ENCODE measurements at places on chromosomes 4 and X.

DNA sequence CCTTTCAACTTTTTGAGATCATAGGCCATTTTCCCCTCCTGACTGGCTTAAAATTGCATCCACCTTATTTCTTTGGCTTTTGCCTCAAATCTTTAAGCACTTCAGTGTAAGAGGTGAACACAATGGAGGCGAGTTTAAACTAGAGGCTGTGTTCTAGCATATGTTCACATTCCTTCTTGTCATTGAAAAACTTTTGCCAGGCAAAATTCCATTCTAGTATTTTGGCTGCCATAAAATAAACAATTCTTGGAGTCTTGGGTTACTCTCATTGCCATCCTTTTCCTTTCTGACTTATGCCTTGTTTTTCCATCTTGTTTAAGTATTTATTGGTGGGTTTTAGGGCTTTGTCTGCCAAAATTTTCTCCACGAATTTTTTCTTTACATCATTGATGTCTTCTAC, 137.3 kb upstream of the ANXA10 start:
- DNase-seq: no peak

DNA sequence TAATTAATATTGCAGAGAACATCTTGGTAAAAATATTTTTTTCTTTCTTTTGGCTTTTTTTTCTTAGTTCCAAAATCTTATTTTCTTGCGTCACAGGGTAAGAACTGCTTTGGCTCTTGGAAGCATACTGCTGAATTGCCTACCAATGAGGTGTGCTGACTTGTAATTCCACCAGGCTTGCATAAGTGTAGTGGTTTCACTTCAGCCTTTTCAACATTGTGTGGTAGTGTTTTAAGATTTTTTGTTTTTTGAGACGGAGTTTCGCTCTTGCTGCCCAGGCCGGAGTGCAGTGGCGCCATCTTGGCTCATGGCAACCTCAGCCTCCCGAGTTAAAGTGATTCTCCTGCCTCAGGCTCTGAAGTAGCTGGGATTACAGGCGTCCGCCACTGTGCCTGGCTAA, 42.4 kb downstream of the N4BP2 start:
- DNase-seq: no peak

- DNase-seq: no peak
These were observed 338.5 kb downstream of the PCDH7 start for GRCh38 chr4:31058656-31059055.

DNA sequence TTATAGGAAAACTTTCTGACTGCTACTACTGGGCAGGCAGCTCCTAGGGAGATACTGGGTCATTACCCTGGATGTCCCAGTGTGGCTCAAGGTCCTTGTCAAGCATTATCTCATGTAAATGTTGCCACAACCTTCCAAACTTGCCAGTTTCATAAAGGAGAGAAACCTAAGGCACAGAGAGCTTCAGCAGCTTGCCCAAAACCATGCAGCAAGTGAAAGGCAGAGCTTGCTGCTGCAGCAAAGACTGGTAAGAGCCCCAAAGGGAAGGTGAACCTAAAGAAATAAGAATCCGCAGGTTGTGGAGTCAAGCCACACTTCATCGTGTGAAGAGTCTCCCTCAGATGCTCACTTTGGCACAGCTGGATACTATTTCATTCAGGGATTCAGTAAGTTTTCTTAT, 2.3 kb downstream of the MPP1 start:
- DNase-seq: no peak

- no peak for DNase-seq
These were observed 65.9 kb upstream of the HPF1 start for GRCh38 chr4:169823685-169824084.

DNA sequence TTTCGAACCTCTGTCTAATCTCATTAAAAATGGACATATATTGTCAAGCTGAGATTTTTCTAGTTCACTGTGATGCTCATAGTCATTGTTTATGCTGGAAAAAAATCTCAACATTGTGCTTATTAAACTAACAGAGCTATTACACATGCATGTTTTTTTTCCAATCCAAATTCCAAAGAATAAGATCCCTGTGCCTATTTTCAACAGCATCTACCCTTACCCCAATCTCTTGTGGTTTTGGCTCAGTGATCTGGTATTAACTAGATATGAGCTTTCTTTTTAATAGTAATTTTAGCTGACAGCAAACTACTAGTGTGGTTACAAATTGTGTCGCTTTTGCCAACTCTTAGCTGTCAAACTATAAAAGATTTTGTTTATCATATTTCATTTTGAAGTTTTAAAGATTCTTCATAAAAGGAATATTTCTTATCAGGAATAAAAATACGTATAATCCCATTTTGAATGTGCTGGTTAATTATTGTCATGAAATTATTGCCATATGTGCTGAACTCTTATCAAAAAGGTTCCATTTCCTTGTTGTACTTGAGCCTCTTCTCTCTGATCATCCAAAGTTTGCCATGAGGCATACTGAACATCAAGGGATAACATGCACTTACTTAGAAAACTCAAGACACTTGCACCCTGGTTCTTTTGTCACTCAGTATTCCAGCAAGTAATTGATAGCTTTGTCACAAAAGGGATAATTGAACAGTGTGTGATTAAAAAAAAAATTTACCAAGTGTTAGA, 241.2 kb downstream of the ARHGAP24 start:
- DNase-seq: no peak

DNA sequence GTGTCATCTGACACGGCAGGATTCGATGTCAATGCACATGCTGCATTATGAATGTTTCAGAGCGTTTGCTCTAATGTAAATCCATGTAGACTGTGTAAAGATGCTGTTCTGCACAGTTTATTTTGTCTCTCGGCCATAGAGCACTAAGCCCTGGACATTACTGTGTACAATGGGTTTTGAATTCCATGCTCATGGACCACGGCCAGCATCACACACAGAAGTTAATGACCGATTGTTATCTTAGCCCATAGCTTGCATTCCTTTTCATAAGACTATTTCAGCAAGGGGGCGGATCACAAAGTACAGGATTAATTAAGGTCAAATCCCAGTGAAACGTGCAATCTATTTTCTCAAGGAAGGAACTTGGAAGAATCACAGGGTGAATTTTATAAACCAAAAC, 286.1 kb upstream of the TENM3 start:
- DNase-seq: no peak

DNA sequence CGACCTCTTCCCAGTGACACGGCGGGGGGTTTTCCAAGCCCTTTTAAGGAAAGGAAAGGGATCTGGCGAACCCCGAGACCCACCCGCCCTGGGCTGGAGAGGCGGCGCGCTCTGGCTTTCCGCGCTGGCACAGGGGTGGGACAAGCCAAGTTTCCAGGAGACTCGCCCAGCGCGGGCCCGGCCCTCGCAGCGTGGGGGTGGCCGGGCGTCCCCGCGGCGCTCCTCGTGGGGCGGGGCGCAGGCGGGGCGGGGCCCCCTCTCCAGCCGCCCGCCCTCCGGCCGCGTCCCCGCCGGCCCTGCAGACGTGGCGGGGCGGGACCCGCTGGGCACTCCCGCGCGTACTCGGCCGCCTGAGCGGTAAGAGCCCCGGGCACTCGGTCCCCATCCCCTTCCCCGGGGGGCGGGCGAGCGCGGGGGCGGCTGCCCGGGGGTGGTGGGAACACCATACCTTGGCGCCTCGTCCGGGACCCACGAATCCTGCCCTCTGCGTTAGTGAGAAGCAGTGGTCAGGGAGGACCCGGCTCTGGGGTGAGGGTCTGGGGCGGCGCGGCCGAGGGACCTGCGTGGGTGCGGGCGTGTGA, at the start of gene FAM114A1:
Gene FAM114A1, plus strand, starts transcription at position 329 of the 581 bp plus-strand sequence. CDS start 10,273 bp downstream, outside the sequence.
- DNase-seq: peak; percentile 94

GRCh38 chr4:184648313-184649025, 778 bp downstream of the CASP3 start:
- DNase-seq: no peak

DNA sequence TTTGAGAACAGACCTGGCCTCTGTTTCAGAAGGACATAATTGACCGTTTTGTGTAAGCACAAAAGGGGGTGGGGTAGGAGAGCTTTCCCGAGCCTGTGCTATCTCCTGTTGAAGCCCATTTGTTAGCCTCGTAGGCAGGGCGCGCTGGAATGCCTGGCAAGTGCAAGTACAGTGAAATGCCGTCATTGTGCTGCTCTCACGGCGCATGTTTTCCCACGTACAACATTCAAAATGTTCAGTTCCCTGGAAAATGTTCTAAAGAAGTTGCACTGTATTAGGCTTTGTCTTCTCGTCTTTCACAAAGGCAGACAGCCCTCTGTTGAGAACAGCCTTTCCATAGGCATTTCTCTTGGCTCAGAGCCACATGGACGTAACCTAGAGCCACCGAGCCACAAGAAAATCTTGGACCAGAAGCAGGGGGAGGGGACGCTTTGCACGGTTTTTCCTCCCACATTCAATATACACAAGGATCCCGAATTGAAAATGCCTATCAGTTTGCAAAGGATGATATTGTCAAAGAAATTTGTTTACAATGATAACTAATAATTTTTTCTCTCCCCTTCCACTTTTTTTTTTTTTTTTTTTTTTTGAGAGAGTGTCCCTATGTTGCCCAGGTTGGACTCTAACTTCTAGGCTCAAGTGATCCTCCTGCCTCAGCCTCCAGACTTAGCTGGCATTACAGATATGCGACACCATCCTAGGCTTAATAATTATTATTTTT, 54.6 kb upstream of the RAPGEF2 start:
- no peak for DNase-seq

DNA sequence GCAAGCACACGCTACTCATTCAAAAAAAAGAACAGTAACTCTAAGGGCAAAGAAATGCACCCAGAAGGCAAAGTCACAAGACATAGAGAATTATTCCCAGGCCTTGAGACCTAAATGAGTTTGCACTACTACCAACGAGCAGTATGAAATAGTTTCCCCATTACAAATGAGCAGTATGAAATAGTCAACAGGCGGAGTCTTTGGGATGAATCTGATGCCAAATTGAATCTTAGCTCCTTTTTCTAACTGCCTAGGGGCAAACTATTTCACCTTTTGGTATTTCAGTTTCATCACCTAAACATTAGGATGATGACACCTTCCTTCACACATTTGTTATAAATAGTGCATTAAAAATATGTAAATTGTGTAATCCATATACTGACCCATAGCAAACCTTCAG, 213.0 kb upstream of the FAT4 start:
- DNase-seq: no peak

DNA sequence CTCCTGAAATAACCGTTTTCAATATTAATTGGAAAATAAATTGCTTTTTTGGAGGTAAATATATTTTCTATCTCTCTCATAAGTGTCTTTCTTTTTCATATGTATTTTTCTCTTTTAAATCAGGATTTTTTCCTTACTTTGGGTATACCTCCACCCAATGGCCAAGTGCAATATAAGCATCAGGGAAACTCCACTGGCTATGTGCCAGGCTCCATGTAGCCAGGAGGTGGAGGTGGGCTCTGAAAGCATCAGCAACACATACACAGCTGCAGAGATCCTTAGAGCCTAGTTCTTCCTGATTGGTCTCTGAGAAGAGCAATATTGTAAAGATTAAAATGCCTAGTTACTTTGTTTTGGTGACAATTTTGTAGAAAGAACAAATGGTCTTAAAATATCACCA, 3.4 kb downstream of the GABRA2 start:
- DNase-seq: no peak

- no peak for DNase-seq
These were observed 1582.4 kb downstream of the PCDH18 start for GRCh38 chr4:135949931-135950330.

GRCh38 chrX:37998586-37999262, 7.6 kb upstream of the SYTL5 start:
- no peak for DNase-seq

DNA sequence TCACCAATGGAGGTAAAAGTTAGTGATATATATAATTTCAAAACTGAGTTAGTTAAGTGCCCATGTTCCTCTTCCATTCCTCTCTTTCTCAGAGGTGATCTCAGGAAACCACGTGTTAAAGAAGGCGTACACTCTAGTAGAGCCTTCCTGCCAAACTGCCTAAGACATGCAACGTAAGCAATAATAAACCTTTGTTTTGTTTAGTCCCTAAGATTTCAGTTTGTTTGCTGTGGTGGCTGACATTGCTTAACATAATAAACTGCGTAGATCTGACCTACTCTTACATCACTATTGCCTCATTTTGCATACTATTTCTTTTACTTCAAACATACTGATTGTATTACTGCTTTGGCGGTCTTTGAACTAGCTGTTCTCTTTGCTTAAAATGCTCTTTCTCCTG, 99.2 kb downstream of the JADE1 start:
- no peak for DNase-seq

DNA sequence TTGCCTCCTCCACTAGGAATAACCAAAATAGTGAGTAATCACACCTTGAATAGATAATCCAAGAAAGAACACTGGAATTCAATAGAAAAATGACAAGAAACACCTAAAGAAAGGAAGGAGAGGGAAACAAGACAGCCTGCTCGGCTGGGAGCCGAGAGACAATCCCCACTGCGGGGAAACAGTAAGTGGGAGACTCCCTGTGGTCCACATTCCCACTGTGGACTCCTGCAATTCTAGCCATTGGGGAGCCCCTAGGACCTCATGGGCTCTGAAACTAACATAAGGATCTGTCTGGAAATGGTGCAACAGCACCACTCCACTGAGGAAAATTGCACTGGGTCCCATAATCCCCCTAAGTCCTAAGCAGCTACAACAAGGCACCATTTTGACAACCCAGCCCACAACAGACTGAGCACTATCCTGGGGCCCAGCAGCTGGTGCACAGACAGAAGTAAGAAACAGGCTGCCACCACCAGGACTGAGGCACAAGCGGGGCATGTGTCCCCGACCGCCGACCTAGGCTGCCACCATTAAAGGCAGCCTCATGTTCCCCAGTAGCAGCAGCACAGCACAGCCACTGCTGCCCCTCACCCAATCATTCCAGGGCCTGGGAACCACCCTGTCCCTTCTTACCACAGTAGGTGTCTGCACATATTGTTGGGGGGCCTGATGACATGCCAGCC, 14.2 kb downstream of the LRBA start:
- no peak for DNase-seq

GRCh38 chr4:25525896-25526295, 129.8 kb upstream of the SLC34A2 start:
- DNase-seq: no peak

DNA sequence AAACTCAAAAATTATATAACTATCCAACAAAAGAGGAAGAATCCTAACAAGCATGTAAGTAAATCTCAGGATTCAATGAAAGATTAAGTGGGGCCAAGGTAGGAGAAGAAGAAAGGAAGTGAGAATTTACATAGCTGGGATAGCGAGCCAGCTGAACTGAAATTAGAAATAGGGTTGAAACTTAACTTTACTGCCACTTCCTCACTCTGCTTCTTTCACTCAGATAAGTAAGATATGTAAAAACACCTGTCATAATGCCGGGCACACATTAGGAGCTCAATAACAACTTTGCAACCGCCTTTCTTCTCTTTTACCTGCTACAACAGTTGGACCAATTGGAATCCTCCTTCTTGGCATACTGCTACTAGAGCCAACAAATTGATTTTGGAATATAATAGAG, 129.4 kb downstream of the CNKSR2 start:
- no peak for DNase-seq
